ENCODE measurements at places on chromosomes 3 and 15. TPM values are rescaled to one million over a fixed set of nuclear protein-coding genes. Genes with fewer than 3 reads are reported as not detected.

SLC9C1 gene
- 1.0 TPM for total RNA-seq

SPINK8 gene
- total RNA-seq, result not detected

CPNE9 gene
- total RNA-seq, result 0.52 TPM

DTX3L gene
- total RNA-seq, result 9.9 TPM

MKRN2 gene
- total RNA-seq, result 26.6 TPM

GP9 gene
- not detected for total RNA-seq

LRCH3 gene
- total RNA-seq, result 48.0 TPM

ASB14 gene
- not detected for total RNA-seq

TMOD3 gene
- 19.8 TPM for total RNA-seq

CCK gene
- 7.8 TPM for total RNA-seq

IL16 gene
- 4.7 TPM for total RNA-seq

CLCN2 gene
- 2.6 TPM for total RNA-seq

CPLX3 gene
- not detected for total RNA-seq

U2SURP gene
- total RNA-seq, result 47.5 TPM

ZBTB11 gene
- total RNA-seq, result 16.2 TPM

ACOX2 gene
- total RNA-seq, result 14.6 TPM

SHF gene
- total RNA-seq, result 8.4 TPM

CCDC39 gene
- total RNA-seq, result not detected

SPSB4 gene
- total RNA-seq, result 12.0 TPM

MCF2L2 gene
- under 0.01 TPM for total RNA-seq

ITIH1 gene
- total RNA-seq, result under 0.01 TPM

SLC6A1 gene
- 2.6 TPM for total RNA-seq

NANOGP8 gene
- total RNA-seq, result not detected

TRIM71 gene
- 0.52 TPM for total RNA-seq

EPHB1 gene
- 5.7 TPM for total RNA-seq

GATM gene
- total RNA-seq, result 309 TPM

ANAPC13 gene
- 38.6 TPM for total RNA-seq

VEPH1 gene
- total RNA-seq, result 1.0 TPM

FILIP1L gene
- 29.2 TPM for total RNA-seq

PCYT1A gene
- 35.0 TPM for total RNA-seq

GPR62 gene
- total RNA-seq, result 0.52 TPM

GOLGB1 gene
- total RNA-seq, result 20.4 TPM

RCCD1 gene
- total RNA-seq, result 11.5 TPM

ACTC1 gene
- 1,126 TPM for total RNA-seq

COL6A5 gene
- not detected for total RNA-seq

SMAD6 gene
- total RNA-seq, result 8.9 TPM

CLDN18 gene
- under 0.01 TPM for total RNA-seq

FEZF2 gene
- not detected for total RNA-seq

SLC22A14 gene
- under 0.01 TPM for total RNA-seq

PLS1 gene
- total RNA-seq, result not detected

IL20RB gene
- total RNA-seq, result 0.52 TPM

UBL7 gene
- 23.0 TPM for total RNA-seq

BUB1B gene
- total RNA-seq, result 8.4 TPM

MOBP gene
- total RNA-seq, result not detected

ADAMTSL3 gene
- 43.3 TPM for total RNA-seq

OR5K2 gene
- total RNA-seq, result not detected

TRH gene
- 0.52 TPM for total RNA-seq

SEMA3G gene
- 4.7 TPM for total RNA-seq

ZKSCAN7 gene
- total RNA-seq, result 15.7 TPM

GABRG3 gene
- total RNA-seq, result under 0.01 TPM

CHRNA3 gene
- total RNA-seq, result not detected

DPPA4 gene
- total RNA-seq, result 0.52 TPM

DUOXA2 gene
- not detected for total RNA-seq

CRTAP gene
- total RNA-seq, result 32.9 TPM

PLA2G4F gene
- total RNA-seq, result not detected

Data from skeletal muscle tissue (tissue), 5 donors.